ENCODE measurements at places on chromosomes 12 and 14.
A peak's percentile ranks its signal among the peaks of the same experiment; 100 is the strongest.

DNA sequence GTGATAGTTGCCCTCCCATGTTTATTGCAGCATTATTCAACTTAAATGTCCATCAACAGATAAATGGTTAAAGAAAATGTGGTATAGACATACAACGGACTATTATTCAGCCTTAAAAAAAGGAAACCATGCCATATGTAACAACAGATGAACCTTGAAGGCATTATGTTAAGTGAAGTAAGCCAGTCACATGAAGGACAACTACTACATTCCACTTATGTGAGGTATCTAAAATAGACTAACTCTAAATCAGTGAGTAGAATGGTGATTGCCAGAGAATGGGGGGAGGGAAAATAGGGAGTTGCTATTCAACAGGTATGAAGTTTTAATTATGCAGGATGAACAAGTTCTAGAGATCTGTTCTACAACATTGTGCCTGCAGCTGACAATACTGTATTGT lies 10.1 kb downstream of the PCNX4 start:
- no peak for DNase-seq

DNA sequence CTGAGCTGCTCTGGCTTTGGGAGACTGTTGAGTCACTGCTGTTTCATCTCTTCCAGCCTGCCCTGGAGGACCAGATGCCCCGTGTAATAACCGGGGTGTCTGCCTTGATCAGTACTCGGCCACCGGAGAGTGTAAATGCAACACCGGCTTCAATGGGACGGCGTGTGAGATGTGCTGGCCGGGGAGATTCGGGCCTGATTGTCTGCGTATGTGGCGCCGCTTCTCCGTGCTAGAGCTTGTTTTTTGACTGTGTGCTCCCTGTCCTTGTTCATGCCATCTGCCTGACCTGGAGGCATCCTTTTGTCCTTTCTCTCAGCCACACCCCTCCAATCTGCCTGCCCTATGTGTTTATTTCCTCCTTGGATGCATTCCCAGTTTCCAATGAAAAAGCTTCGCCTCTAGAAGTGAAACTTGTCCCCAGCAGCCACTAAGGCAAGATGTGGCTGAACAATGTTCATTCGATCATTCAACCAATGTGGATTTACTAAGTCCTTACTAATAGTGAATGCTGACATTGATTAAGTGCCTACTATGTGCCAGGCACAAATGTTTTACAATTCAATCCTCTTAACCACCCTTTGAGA lies 98.6 kb downstream of the NT5DC3 start:
- no peak for DNase-seq

- no peak for DNase-seq
Measured at GRCh38 chr14:54465654-54466053, 23.1 kb downstream of the GMFB start.

DNA sequence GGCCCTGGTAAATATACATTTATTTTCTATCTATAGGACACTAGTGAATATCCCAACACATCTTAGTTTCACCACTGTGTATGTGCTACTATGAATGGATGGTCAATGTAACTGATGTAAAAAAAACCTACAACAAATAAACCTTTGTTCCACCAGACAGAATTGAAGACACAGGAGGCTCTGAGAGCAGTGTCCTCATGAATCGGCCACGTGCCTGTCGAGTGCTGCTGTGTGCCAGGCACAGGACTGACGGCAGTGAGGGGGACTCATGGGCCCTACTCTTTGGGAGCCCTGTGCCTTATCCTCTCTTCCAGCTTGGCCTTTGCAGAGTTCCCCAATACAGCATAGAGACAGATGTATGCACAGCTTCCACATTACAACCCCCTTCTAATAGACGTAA lies 18.2 kb downstream of the CINP start:
- DNase-seq: no peak

DNA sequence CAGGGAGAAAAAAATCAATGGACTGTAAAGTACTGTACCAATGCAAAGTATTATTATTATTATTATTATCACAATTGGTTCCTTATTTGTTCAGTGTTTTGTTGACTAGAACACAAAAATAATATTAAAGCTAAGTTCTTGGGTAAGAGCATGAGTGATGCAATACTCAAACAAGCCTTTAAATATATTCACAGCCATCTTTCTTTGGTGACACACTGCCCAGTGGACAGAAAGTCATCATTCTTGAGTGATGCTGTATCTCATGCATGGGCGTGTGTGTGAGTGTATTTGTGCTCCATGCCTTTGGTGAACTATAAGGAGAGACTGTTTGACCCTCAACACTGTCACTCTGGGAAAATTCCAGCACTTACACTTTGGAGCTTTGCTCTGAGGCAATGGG lies 93.6 kb downstream of the KCNK10 start:
- no peak for DNase-seq

DNA sequence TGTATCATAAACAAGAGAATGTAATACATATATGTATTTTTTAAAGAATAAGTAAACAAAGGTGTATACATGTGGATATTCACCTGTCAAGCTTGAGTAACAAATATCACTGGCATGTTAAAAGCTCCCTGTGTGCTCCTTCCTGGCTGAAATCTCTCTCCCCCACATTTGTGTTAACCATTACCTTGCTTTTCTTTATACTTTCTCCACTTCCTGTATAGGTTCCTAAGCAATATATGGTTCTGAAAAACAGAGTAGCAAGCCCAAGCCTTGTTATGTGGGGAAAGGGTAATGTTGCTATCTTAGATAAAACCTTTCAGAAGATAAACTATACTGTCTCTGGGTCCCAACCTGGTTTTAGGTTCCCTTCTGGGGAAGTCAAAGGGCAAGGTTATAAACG lies 32.3 kb upstream of the TBC1D30 start:
- no peak for DNase-seq

GRCh38 chr12:130714591-130715149 lies 1.4 kb downstream of the RIMBP2 start:
- no peak for DNase-seq

- DNase-seq: no peak
Measured at GRCh38 chr12:121290410-121290809, 6.1 kb downstream of the CAMKK2 start.

DNA sequence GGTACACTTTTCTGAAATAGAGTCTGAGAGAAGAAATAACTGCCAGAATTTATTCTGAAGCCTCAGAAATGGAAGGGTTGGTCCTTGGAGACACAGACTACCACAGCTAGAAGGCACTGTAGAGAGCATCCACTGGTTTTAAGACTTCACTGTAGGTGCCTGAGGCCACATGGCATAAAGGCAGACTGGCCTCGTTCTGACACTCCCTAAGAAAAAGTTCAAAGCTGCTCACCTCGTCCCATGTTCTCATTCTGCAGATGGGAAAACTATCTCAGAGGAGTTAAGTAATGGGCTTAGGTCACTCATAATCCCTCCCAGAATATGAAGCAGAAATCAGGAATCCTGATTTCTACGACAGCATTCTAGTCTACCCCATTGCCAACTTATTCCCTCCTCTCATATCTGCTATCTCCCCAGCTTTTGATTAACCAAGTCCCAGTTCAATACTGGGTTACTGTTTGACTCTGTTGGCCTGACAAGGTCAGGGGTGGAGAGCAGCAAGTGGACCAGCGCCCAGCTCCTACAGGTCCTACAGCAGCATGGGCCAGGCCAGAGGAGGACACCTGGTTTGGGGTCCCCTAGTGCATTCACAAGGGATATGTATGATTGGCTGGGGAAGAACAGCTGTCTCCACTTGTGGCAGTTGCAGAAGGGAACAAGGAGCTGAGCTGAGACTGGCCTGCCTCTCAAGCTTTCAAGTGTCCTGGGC lies 3.7 kb downstream of the ITGA5 start:
- no peak for DNase-seq

- DNase-seq: no peak
Measured at GRCh38 chr12:53949631-53950436, 4.9 kb upstream of the HOXC12 start.

DNA sequence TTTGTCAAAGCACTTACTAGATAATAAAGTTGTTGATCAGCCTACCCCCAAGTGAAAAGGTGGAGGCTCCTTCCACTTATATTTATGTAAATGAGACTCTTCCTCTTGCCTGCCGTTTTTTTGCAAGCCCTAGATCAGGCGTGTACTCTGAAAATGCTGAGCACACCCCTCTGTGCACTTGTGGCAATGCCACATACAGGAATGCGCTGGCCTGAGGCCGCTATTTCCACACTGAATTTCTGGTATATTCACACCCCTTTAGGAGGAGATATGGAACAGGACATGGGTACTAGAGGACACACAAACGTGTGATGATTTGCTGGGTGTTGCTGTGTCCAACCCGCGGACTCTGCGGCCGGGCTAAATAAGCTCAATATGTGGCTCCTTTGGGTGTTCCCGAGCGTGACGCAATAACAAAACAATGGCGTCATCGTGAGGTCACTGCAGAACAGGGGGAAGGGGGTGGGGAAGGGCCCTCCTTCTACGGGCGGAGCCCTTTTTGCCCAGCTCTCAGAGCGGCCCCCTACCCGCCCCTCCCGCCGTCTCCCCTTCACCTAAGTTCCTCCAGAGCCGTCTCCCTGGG lies 554 bp upstream of the TSPAN31 start:
- peak; percentile 69 for DNase-seq

GRCh38 chr12:108596854-108597558 lies 878 bp downstream of the TMEM119 start:
- no peak for DNase-seq

GRCh38 chr14:100240668-100241032 lies 1.7 kb downstream of the YY1 start:
- DNase-seq: no peak

GRCh38 chr14:93811676-93812075 lies 23.4 kb upstream of the PRIMA1 start:
- DNase-seq: no peak

GRCh38 chr12:57461276-57461916 lies 1.8 kb downstream of the GLI1 start:
- DNase-seq: no peak

DNA sequence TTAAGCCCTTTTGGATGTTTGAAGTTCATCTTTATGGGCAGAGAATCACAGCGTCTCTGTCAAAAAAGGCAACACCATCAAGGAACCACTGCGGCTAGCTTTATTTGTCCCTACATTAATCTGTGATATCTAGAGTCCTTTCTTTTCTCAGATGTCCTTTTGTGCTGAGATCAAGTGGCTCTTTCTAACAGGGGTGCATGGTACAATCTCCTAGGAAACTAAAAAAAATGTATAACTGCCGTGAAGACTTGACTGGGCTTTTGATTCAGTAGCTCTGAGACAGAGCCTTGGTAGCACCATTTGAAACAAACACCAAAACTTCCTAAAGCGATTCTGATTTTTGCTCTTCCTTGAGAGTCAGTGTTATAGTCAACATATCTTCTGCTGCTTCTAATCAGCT lies 33.3 kb downstream of the KCNK13 start:
- DNase-seq: no peak

GRCh38 chr12:106840243-106840642 lies 65.8 kb downstream of the RIC8B start:
- DNase-seq: no peak

- no peak for DNase-seq
Measured at GRCh38 chr12:30420561-30420960, 275.1 kb downstream of the IPO8 start.

GRCh38 chr14:56199982-56200577 lies 81.9 kb downstream of the PELI2 start:
- DNase-seq: no peak

DNA sequence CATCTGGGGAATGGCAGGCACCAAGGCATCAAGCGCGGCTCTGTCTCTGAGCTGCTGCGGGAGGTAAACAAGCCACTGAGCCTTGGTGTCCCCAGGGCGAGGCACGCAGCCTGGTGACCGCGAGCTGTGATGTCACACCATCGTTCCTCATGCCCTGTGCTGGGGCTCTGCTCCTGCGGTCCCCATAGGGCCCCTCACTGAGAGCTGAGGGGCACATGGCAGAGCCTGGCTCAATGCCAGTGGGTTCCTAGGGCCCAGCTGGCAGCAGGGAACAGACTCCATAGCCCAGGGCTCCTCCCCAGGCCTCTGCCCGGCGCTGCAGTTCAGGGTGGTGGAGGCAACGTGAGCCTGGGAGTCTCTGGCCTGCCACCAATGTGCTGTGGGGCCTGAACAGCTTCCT lies 22.6 kb downstream of the CHGA start:
- no peak for DNase-seq

DNA sequence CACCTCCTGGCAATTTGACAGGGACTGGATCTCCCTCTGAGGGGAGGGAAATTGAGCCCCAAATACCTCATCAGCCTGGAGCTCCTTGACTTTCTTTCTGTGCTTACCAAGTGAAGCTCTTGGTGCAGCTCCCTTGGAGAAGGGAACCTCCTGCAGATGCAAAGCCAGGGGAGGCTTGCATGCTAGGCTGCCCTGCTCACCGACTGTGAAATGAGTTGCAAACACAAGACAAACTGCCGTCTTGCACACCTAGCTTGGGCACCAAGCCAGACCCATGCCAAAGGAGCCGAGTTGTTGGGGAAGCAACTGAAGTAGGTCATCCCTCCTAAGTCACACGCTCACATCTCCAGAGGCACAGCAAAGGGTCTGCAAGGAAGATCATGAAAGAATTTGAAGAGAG lies 95.2 kb downstream of the GTF2A1 start:
- DNase-seq: no peak

DNA sequence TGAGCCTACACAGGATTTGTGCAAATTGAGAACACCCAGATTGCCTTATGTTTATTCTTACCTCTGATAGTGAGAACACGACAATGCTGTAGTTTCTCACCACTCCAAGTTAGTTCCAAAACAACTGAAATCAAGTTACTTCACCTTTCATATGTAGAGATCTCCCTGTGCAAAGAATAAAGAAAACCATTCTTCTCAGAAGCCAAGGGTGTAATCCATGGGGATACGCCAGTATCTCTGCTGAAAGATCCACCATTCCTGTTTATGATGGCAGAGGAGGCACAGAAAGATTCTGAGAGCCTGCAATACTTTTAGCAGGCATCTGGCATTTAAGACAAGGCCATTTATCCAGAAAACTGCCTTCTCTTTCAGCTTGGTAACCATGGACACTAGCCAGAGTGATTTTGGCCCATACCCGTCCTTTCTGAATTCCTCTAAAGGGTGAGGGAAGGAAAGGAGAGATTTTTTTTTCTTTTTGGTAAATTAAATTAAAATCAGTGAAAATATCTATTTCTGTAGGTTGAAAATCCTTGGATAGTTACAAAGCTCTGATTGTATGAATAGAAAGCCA lies 355.4 kb upstream of the FAR2 start:
- DNase-seq: no peak

DNA sequence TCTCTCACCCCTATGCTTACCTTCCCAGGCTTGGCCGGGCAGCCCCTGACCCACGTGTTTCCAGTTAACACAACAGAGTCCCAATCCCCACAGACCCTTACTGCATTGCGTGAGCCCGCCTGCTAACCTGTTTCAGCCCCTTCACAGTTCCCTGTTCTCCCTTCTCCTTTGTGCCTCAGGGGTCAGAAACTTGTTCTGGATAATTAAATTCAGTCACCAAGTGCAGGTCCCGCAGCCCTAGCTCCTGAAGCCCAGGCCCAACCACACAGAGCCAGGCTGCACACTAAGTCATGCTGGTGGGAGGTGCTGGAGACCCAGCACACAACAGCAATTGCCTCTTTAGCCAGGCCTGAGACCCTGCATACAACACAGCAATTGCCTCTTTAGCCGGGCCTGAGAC lies 9.6 kb downstream of the ISM2 start:
- DNase-seq: no peak

GRCh38 chr12:54419088-54419887 lies at the start of gene ITGA5:
TSS of gene ITGA5 (minus strand) at chr12:54419266. CDS start at chr12:54419198, 68 bp downstream.
- DNase-seq: no peak

- no peak for DNase-seq
Measured at GRCh38 chr14:95980402-95980801, 58.8 kb upstream of the C14orf132 start.
